ENCODE measurements at places on chromosomes 4 and X.

DNA sequence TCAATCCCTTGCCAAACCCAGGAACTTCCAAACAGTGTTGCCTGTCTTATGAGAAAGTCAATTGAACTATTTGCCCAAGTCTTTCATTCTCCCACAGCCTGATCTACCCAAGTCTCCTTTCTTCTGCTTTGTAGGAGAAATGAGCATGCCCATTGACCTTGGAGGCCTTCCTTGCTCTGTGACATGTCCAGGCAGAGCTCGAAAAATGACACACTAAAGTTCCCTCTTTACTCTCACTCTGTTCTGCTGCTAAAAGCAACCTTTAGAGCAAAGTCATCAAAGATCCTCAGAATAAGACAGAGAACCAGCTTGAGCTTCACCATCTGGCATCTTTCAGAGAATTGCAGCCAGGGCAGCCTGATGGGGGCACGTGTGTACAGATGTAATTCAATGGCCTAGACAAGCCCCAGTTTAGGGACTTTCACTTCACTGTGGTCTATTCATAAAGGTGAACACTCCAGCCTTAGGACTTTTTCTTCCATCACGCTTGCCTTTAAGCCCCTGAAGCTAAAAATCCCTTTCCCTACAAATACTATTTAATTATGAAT, 136.4 kb downstream of the AMELX start:
- DNase-seq = no peak

DNA sequence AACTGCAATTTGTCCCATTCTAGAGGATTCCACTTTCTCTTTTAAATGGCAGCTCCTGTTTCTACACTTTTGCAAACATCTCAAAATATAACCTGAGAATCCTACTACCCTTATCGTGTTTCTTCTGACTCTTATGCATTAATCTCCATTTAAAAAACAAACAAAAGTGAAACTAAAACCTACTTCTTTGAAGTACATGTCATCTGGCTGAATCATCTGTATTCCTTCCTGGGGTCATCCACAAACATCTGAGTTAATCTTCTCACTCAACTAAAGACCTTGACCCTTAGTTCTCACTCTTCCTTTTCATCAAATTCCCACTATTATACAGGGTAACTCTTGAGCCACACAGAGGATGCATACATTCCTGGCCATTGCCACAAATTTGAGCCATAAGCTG, 584.8 kb downstream of the PPARGC1A start:
- no peak for DNase-seq

GRCh38 chrX:12878536-12878935, 11.7 kb downstream of the TLR7 start:
- DNase-seq = no peak

- DNase-seq = peak; percentile 78
These were observed 179.9 kb upstream of the PPP3CA start for GRCh38 chr4:101527188-101527587.

- DNase-seq = no peak
These were observed 31.2 kb downstream of the WDR1 start for GRCh38 chr4:10085386-10085785.

Measured in CD4-positive, alpha-beta T cell treated with Interleukin-10 for 1 hour (primary cell).